Jurkat, Clone E6-1 (cell line): ENCODE measurements at places on chromosomes 7 and 10.
A peak's percentile ranks its signal among the peaks of the same experiment; 100 is the strongest.

- DNase-seq, result no peak
Observed at GRCh38 chr10:14773551-14774213, 1.0 kb downstream of the FAM107B start.

DNA sequence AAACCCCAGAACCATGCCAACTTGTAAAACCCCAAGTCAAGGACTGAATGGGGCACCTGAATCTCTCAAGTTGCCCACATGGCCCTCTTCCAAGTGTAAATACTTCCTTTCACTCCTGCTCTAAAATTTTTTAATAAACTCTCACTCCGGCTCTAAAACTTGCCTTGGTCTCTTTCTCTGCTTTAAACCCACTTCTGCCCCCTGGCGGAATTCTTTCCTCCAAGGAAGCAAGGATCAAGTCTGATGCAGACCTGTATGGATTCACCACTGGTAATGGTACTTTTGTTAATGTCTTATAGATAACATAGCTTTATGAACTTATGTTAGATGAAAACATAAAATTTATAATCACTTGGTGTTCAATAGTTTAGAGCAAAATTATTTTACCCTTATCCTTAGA lies 33.8 kb downstream of the SLC16A9 start:
- DNase-seq, result peak; percentile 45

DNA sequence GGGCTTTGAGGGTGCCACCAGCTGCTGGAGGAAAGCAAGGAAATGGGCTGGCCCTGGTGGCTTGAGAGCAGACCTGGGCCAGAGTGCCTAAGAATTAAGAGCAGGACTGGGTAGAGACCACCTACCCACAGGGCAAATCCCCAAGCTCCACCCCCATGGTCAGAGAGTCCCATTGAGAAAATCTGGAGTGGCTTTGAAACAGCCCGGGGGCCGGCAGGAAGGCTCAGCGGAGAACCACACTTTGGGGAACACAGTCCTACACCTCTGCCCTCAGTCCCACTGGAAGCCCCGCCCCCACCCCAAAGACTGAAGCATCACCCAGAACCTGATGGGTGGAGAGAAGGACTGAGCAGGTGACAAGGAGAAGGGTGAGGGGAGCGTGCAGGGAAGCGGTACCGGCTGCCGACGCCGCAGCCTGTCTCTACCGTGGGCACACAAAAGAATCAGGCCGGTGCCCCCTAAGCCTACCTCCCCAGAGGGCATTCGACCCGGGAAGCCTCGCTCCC lies 3.6 kb downstream of the SMARCD3 start:
- DNase-seq, result no peak

DNA sequence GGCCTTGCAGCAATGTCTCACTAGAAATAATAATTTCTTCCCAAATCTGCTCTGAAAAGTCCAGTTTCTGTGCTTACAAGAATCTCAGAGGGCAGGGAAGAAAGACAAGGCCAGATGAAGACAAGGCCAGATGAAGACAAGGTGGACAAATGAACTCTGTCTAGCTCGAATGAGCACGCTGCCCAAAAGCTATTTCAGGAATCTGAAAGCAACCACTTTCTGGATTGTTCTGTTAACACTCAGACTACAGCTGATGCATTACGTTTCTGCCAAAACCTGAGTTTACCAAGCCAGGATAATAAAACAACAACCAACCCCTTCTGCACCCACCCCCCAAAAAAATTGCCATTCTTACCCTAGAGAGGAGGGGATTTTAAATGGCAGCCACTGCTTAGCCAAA lies 1073.6 kb downstream of the SORCS3 start:
- DNase-seq, result no peak

DNA sequence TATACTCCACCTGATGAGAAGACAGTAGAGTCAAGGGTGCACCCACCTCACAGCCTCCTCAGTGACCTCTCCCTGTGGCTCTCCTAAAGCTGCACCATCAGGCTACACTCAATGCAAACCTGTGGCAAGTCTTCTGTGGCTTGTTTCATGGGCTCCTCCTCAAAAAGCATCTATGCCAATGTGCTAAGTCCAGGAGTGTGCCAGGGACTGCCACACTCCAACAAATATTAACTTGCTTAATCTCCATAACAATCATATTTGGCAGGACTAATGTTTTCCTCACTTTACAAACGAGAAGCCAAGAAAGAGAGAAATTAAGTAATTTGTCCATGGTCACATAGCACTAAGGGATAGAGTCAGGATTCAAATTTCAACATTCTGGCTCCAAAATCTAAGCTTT lies 11.9 kb downstream of the NRAP start:
- no peak for DNase-seq

GRCh38 chr10:116521424-116522290 lies 24.1 kb upstream of the PNLIP start:
- DNase-seq, result peak; percentile 43

GRCh38 chr10:97731346-97732051 lies 5.4 kb upstream of the ZFYVE27 start:
- DNase-seq, result peak; percentile 47

DNA sequence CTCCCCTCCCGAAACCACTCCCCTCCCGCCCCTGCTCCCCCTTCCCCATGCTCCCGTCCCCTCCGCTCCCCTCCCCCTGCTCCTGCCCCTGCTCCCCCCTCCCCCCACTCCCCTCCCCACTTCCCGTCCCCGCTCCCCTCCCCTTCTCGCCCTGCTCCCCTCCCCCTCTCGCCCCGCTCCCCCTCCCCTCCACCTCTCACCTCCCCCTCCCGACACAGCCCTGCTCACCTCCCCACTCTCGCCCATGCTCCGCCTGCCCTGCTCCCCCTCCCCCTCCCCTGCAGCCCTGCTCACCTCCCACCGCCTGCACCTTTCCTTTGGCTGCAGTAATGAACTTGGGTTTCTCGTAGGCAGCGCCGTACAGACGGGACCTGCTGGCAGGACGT lies 49.9 kb upstream of the NKX6-2 start:
- no peak for DNase-seq

DNA sequence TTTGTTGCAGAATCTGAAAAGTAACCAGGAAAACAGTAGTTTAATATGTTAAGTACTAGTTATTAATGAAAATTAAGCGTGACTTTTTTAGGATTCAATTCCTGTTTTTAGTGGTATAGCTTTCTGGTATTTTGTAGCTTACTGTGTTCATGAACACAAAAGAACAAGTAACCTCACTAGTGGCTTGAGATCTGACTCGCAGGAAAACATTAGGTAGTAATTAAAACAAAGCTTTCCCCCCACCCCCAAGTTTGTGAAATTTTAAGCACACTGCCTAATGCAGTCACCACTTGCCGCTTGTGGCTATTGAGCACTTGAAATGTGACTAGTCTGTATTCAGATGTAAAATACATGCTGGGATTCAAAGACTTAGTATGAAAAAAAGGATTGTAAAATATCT lies 102.5 kb upstream of the RPA3 start:
- no peak for DNase-seq

- no peak for DNase-seq
Observed at GRCh38 chr10:19730167-19730906, 85.9 kb upstream of the PLXDC2 start.

DNA sequence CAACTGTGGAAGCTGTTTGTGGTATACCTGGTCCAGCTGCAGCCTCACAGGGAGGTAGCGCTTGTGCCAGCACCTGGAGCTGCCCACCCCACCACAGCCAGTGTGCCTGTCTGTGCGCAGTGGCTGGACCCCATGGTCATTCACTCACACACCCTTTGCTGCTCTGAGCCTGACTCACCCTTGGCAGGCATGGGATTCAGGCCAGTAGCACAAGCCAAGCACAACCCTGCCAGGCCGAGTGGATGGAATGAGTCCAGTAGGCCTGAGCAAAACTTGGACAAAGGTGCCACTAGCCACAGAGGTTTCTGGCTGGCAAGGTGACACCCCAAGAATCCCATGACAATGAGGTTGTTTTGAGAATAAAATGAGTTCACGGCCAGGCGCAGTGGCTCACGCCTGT lies 19.0 kb downstream of the RBM48 start:
- DNase-seq, result no peak

DNA sequence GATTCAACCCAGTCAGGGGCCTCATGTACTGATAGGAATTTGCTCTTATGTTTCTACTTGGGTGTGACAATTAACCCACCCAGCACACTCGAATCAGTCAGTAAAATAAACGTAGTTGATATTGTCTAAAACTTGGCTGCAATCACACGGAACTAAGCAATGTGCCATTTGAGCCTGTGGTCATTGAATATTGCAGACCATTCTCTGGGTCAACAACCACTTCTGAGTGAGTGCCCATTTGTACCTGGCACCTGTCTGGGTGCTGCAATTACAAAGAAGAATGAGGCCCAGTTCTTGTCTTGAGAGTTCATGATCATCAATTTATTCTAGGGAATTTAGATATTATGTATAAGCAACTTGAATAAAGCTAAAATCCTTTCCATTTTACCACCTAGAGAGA lies 29.8 kb downstream of the NPY start:
- DNase-seq, result no peak

DNA sequence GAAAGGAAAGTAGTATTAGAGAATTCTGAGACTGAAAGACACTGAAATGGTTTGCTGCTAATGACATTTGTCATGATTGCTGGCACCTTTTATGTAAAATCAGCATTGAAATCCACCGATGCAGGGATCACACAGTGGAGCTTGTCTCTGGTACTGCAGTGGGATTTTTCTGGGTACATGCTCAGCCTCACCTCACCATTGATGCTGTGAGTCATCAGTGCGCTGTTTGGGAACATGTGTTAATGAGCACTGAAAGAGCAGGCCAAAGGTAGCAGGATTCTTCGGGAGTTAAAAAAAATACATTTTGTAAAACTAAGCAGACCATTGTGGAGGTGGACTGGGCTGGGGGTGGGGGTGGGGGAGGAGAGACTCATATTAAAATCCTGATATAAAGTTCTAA lies 174.9 kb downstream of the CREB5 start:
- no peak for DNase-seq

GRCh38 chr7:44325201-44325671 lies at the start of gene CAMK2B:
Gene CAMK2B, minus strand, starts transcription at chr7:44325594. Its CDS starts 173 bp downstream, at chr7:44325421.
- no peak for DNase-seq

GRCh38 chr10:90775351-90776028 lies 82.3 kb downstream of the HTR7 start:
- no peak for DNase-seq

- no peak for DNase-seq
Observed at GRCh38 chr10:32205670-32206069, 141.3 kb downstream of the EPC1 start.

GRCh38 chr7:5001911-5002310 lies 42.9 kb upstream of the MMD2 start:
- DNase-seq, result no peak
